ENCODE measurements at places on chromosomes 6 and 20.

DNA sequence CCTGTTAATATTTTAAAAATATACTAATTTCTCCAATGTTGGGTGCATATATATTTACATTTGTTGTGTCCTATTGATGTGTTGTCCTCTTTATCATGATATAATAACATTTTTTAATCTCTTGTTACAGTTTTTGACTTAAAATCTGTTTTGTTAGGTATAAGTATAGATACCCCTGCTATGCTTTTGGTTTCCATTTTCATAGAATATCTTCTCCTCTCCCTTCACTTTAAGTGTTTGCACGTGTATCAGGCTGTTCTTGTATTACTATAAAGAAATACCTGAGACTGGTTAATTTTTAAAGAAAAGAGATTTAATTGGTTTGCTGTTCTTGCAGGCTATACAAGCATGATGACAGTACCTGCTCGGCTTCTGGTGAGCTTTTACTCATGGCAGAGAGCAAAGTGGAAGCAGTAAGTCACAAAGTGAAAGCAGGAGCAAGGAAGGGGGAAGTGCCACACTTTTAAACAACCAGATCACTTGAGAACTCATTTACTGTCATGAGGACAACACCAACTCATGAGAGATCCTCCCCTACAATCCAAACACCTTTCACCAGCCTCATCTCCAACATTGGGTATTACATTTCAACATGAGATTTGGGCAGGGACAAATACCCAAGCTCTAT lies 340.5 kb upstream of the SYNCRIP start:
- no peak for DNase-seq

DNA sequence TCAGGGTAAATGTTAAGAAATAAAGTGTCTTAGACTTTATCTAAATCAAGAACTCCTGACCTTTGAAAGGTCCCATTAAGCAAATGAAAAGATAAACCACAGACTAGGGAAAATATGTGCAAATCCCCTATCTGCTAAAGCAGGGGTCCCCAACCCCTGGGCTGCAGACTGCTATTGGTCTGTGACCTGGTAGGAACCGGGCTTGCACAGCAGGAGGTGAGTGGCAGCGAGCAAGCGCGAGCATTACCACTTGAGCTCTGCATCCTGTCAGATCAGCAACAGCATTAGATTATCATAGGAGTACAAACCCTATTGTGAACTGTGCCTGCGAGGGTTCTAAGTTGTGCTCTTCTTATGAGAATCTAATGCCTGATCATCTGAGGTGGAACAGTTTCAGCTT lies 42.4 kb downstream of the LCA5 start:
- DNase-seq: no peak

DNA sequence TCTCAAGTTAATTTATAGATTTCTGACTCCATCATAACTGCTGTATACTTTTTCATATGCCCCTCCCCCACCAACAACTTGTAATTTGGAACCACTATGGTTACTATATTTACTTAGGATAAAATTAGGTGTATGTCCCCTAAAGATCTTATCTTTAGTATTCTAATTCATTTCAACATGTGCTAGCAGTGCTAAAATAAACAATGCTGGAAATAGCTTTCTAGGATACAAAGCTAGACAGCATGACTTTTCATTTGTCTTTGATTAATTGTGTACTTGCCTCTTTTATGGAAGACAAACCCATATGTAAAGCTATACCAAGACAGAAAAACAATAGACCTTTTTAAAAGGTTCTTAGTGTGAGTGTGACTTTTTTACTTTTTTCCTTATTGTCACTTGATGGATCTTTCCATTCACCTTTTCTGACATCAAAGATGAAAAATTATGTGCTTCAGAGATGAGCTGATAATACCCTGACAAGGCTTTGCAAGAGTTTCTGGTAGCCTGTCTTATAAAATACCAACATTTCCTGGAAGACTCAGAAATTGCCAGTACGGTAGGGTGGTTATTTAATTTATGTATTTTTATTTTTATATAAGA lies 31.2 kb upstream of the POPDC3 start:
- DNase-seq: no peak

DNA sequence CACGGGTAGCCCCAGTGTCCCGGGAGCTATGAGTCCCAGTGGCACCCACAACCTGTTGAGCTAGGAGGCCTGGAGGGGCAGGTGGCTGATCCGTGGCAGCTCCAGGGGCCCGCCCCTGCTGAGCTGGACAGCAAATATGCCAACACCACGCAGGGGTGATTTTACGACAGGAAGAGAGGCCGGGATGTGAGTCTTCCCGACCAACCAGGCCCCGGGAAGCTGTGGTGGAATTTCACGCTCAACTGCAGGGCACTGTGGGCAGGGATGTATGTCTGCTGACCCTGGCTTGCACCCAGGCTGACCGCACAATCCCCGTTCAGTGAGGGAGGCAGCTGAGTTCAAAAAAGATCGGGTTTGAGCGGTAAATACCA lies 183.9 kb downstream of the ERMARD start:
- peak; percentile 29 for DNase-seq

GRCh38 chr6:161418463-161418945 lies 144.6 kb upstream of the AGPAT4 start:
- DNase-seq: peak; percentile 50

GRCh38 chr6:18142591-18142861 lies 12.4 kb downstream of the TPMT start:
- no peak for DNase-seq

DNA sequence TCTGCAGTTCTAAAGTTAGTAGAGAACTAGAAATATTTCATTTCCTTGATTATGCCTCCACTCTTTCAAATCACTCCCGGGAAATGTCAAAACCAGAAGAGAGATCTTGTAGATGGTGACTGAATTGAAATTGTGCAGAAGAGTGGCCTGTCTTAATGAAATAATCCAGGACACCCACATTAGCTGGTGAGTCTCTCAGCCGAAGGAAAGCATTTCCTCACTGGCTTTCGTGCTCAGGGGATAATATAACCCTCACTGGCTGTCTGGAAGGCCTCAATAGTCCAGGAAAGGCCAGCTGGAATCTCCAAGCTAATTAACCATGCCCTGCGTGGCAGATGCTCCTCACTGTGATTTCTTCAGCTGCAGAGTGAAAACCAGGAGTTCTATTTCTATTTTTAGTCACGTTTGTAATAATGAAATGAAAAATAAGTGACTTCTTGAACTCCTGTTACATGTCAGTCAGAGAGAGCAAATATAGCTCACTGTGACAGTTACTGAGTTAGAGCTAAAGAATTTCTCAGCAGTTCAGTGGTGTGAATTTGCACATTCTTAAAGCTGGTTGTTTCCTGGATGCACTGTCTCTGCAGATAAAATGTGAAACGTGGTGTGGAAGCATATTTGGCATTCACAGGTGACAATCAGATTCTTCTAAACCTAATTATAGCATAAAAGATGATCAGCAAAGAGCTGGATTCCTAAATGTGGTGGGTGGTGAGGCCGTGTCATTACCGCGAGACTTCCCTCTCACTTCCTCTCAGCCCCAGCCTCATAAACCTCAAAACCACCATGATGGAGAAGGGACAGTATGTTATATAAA lies 211.7 kb downstream of the LMBRD1 start:
- DNase-seq: no peak

- no peak for DNase-seq
Observed at GRCh38 chr6:11758878-11759277, 19.7 kb downstream of the ADTRP start.

- no peak for DNase-seq
Observed at GRCh38 chr20:44585057-44585963, 2.9 kb downstream of the PKIG start.

DNA sequence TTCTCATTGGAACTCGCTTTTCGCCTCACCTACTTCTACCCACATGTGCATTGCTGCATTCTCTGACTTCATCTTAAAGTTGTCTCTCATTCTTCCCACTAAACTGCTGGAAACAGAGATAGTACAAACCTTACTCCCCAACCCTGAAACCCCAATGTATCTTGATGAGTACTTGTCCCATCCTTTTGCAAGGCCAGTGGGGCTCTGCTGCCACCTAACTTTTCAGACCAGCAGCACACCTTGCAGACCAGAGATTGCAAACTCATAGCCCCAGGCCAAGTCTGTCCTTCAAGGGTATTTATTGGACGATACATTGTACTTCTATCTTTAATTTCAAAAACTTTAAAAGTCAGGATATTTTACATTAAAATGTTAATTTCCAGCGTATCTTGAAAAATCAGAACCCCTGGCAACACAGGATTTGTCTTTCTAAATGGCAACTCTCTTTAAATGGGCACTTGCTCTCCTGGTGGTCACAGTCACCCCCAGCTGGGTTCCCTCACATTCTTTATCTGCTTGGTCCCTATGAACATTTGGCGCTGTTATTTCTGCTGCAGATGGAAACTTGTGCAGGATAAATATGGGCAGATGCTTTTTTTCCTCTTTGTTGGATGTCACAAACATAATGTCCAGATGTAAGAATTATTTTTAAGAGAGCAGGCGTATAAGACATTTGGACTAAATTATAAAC lies 83.9 kb downstream of the SOD2 start:
- peak; percentile 14 for DNase-seq

DNA sequence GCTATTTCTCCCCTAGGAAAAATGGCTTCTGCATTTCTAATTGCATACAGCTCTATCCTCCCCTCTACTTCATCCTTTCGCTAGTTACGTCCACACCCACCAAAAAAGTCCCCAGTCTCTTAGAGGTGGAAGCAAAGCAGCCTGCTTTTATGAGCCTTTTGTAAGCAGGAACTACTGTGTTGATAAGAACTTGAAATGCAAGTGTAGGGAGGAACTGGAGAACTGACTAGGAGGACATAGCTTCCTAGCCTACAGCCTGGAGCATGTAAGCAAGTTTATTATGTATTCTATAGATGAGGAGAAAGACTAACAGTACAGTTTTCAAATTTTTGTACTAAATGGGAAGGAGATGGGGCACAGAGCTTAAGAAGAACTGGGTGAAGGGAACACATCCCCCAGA lies 10.3 kb downstream of the ARHGAP18 start:
- DNase-seq: no peak

- peak; percentile 76 for DNase-seq
Observed at GRCh38 chr6:39377539-39377950, 55.0 kb upstream of the KCNK16 start.

DNA sequence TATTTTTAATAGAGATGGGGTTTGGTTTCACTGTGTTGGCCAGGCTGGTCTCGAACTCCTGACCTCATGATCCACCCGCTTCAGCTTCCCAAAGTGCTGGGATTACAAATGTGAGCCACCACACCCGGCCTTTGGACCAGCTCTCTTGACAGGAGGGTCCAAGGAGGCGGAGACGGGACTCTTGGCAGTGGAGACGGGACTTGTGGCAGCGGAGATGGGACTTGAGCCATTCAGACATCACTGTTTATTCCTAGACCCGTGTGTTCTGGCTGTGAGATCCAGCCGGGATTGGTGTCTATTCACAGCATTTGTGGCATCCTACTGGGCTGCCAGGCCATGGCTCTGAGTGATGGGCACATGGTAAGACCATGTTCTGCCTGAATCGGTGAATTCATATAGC lies 25.6 kb downstream of the PRPF6 start:
- no peak for DNase-seq

- peak; percentile 25 for DNase-seq
Observed at GRCh38 chr6:46715141-46715540, 20.0 kb downstream of the PLA2G7 start.

GRCh38 chr6:168195712-168196111 lies 116.7 kb upstream of the FRMD1 start:
- DNase-seq: no peak

- DNase-seq: peak; percentile 45
Observed at GRCh38 chr6:124795643-124796463, 166.4 kb upstream of the RNF217 start.

GRCh38 chr6:168016721-168017525 lies 19.5 kb downstream of the KIF25 start:
- DNase-seq: no peak

- no peak for DNase-seq
Observed at GRCh38 chr6:33513213-33513612, 58.8 kb downstream of the ZBTB9 start.

GRCh38 chr6:52362443-52363227 lies 684 bp downstream of the PAQR8 start:
- DNase-seq: peak; percentile 62

DNA sequence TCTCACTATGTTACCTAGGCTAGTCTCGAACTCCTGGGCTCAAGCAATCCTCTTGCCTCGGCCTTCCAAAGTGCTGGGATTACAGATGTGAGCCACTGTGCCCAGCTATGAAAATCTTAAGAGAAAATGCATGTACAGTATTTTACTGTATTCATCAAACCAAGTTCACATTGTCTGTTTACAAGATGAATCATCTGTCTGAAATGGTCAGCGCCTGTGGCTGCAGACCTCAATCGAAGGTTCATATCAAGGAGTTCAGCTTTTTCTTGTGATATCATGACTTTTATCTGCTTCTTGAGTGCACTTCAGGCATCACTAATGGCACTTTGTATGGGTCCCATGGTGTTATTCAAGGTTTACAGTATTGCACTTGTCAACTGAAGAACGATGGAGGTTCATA lies 155.1 kb downstream of the SLC16A10 start:
- no peak for DNase-seq

DNA sequence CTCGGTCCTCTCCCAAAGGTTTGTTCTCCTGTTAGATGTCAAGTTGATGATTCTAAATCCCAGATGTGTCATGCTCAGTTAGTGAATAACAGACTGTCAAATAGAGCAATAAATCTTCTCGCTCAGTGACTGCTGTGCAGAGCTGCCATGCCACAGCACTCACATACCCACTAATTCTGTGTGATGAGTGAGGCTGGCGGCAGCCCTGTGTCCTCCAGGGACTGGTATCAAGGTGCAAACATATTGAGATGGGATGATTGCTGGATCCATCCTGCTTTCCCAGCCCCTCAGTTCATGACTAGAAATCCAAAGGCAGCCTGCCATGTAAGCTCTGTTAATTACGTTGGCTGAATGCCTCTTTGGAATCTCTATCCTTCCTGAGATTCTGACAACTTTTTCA lies 103.9 kb downstream of the OLIG3 start:
- DNase-seq: no peak

DNA sequence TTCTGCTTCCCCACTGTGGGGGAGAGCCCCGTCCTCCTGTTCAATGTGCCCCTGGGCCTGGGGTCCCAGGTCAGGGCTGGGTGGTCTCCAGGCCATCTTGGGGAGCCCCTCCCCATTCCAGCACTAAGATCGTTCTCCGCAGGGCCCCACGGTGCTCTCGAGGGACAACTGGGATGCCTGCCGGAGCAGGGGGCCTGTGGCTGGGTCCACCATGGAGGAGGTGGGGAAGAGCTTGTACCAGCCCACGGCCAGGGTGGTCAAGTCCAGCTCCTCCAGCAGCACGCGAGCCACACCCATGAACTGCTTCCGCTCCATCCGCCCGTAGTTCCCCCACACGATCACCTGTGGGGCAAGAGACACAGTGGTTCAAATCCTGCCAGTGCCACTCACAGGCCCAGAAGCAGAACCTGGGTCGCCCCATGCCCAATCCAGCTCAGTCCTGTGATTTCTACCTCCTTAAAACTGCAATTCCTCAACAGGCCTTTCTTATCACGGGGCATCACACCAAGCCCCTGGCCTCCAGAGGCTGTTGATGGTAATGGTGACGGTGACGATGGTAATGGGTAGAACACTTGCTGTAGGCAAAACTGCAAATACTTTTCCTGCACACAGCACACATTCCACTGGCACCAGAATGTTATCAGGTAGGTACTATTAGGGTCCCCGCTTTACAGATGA lies 10.5 kb downstream of the KCNK15 start:
- DNase-seq: no peak

GRCh38 chr6:75145976-75146375 lies 59.9 kb downstream of the COL12A1 start:
- DNase-seq: no peak

Measured in urothelium cell line (cell line).